ENCODE measurements at places on chromosomes 1 and 21.

DNA sequence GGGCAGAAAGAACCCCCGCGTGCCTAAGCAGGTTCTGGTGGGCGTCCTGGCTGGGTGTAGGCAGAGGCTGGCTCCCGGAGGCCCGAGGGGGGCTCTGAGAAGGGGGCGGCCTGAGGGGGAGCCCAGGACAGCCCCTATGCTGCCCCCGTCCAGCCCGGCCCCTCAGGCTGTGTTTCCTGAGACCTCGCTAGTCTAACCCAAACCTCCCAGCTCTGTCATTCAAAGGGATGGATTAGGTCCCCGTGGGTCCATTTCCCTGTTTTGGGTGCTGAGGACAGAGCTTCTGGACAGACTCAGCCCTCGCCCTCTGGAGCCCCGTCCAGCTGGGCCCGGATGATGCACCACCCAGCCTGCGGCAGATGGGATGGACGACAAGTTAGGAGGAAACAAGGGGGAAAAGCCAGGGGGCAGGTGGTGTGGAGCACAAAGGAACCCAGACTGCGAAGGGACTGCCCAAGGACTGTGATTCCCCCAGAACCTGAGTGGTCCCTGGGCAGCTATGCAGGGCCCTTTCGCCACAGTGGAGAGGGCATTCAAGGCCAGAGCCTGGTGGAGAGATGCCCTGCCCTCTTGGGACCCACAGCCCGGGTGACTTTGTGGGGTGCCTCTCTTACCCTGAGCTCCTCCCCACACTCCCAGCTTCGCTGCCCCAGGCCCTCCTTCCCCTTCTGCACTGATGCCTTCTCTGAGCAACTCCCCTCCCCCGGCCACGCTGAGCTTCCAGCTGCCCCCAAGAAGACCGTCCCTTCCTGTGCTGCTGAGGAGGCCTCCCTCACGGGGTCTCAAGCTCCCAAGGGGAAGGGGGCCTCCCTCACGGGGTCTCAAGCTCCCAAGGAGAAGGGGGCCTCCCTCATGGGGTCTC, 2.8 kb downstream of the HES4 start:
- DNase-seq, result no peak

- DNase-seq, result no peak
Measured at GRCh38 chr1:212315907-212316306, 30.7 kb downstream of the PPP2R5A start.

DNA sequence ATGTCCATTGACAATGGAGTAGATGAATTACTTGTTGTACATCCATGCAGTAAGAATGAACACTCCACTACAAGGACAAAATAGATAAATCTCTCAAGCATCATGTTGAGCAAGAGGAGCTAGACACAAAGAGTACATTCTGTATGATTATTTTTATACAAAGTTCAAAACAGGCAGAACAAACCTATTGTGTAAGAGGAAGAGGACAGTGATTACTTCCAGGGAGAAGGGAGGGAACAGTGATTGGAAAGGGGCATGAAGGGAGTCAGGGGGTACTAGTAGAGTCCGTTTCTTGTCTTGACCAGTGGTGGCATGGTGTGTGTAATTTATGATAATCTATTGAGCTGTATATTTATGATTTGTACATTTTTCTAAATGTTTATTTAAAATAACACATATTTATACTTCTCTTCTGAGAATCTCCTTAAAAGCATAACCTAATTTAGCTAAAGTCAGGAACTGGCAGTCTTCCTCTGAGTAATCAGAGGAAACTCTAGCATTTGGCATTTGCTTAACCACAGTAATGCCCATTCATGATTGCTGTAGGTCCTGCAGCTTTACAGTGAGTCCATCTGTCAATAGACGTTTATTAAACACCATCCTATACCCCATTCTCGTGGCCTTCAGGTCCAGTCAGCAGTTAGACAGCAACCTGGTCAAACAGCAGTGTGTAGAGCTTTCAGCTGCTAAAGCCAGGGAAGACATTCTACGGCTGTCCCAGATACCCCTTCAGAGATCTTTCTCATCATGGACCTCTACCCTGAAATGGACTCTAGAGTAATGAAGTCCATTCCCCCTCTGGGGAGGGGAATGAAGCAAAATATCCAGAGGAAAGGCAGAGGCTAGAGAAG, 114.1 kb upstream of the GALNT2 start:
- no peak for DNase-seq

DNA sequence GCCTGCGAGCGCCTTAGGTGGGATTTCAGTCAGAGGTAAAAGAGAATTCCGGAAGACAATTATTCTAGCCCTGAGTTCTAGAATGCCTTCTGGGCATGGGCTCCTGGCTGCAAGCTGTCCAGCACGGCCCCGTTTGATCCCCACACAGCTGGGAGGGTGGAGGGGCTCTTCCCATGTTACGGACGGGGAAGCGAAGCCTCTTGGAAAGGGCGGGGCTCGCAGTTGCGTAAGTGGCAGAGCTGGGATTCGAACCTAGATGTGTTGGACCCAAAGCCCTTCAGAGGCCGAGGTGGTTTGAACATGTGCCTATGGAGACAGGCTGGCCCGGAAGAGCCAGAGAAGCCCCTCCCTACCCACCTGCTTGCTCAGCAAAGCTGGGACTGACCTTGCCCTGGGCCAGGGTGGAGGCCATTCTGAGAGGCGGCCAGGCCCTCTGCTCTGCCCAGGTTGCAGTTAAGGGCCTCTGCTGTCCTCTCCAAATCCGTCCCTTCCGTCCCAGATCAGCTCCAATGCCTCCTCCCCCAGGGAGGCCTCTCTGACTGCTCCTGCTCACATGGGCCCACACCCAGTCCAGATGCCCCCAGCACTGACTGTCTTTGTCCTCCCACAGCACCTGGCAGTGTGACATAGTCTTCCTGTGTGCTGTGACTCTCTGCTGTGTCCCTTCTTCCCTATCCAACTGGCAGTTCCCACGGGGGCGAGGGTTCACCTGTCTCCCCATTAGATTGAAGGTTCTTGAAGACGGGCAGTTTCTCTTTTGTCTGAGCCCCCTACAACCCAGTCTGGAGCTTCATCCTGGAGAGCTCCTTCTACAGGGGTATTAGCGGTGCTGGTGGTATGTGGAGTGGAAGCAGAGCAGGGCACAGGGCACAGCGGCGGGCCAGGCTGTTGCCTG, 1.2 kb upstream of the HSPB7 start:
- no peak for DNase-seq

- no peak for DNase-seq
Measured at GRCh38 chr1:157112186-157112867, 12.7 kb upstream of the ETV3L start.

DNA sequence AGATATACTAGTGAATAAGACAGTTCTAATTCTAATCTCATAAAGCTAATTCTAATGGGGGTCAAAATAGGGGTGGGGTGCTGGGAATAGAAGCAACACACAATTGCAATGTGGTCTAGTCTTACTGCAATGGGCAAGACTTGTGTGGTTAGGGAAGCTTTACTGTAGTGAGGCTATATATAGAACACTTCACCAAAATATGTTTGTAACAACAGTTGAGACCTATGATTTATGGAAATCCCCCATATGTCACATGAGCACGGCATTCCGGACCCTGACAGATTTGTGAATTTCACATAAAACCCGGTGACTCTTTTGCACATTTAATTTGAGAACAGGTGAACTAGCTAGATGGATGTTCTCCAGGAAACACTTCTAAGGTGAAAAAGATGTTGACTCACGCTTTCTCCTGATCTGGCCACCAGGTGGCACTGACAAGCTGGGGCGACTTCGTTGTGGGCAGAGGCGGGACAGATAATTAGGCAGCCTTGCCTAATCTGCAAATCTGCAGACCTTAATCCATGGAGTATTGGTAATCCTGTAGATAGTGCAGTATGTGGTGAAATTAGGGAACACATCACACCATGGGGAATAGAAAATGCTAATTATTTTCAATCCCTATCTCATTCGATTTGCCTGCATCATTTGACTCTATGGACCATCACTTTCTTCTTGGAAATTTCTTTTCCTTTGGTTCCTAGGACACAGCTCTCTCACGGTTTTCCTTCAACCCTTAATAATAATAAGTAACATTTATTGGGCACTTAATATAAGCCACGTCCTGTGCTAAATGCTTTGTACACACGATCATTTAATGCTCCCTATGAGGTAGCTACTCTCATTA, 37.7 kb downstream of the KIAA0040 start:
- DNase-seq, result peak; percentile 76

DNA sequence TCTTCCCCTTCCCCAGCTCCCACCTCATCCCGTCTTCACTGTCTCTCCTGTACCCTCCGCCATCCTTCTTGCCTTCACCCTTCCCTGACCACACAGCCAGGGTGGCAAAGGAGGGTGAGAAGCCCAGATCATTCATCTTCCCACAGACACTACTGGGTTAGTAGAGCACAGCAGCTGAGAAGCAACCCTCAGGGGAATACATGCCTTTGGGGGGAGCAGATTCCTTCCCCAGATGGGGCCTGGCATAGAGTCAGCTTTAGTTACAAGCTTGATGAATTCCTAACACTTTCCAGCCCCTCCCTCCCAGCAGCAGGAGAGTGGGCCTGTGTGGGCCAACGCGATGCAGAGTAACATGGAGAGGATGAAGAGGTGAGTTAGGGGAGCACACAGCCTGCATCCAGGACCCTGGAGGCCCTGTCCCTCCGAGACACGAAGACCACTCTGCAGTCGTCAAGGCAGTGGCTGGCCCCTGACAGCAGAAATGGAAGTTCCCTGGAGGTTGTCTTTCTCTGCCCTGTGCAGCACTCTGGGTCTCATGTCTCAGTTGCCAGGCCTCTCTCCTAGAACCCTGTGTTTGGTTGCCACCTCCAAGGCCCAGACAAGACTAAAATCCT, 8.8 kb upstream of the BTG2 start:
- no peak for DNase-seq

DNA sequence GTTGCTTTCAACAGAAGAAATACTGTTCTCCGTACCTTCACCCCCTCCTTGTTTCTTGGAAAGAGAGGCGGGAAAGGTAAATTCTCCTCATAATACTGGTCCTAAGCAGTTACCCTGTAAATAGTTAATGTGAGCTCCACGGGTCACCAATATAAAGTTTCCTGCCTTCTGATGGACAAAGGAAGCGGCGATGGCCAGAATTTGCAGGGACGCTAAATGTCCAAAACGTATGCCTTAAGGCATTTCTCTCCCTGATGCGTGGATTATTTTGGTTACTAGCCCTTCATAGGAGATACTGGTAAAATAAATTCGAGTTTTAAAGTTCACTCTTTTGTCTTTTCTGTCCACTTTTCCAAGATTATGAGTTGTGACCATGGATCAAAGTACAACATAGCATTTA, 898 bp upstream of the PTGS2 start:
- no peak for DNase-seq

- DNase-seq, result no peak
Measured at GRCh38 chr1:211639475-211640300, 35.7 kb downstream of the NEK2 start.

GRCh38 chr1:3924825-3925220, 24.8 kb upstream of the C1orf174 start:
- no peak for DNase-seq

DNA sequence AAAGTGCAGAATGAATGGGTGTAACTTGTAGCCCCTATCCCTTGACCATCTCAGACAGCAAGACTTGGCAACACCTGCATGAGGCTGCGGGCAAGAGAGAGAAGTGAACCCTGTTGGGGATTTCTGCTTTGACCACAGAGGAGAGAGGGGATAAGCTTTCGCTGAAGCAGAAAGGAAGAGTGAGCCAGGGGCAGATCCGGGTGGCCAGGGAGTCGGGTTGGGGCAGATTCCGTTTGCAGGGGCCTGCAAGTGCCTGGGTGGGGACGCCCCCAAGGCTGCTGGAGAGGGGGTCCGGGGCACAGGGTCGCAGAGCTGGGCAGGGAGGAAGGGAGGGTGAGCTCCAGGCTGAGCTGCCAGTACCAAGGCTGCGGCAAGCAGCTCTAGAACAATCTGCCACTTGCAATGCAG, 25.3 kb upstream of the PIK3CD start:
- no peak for DNase-seq

GRCh38 chr1:54335011-54335754, 71.0 kb downstream of the SSBP3 start:
- DNase-seq, result no peak

GRCh38 chr1:54975356-54976108, 4.9 kb upstream of the TMEM61 start:
- DNase-seq, result no peak

GRCh38 chr1:3743421-3743820, 8.8 kb upstream of the CCDC27 start:
- DNase-seq, result no peak

- no peak for DNase-seq
Measured at GRCh38 chr1:107378866-107379265, 238.0 kb downstream of the NTNG1 start.

DNA sequence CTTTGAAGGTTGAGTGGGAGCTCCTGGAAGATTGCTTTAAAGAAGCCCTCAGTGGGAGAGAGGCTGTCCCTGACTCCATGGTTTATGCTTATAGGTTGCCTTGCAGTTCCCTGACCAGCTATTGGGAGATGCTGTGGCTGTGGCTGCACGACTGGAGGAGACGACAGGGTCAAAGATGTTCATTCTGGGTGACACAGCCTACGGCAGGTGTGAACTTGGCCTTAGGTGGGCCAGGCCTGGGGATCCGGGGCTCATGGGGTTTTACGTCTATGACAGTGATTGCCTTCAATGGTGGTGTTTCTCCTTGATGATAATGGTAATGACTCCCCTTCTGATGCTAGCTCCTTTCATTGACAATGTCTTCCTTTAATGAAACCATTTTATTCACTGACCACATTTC, 692 bp downstream of the DPH2 start:
- DNase-seq, result no peak

GRCh38 chr1:51316113-51316845, 14.1 kb downstream of the TTC39A start:
- DNase-seq, result no peak

DNA sequence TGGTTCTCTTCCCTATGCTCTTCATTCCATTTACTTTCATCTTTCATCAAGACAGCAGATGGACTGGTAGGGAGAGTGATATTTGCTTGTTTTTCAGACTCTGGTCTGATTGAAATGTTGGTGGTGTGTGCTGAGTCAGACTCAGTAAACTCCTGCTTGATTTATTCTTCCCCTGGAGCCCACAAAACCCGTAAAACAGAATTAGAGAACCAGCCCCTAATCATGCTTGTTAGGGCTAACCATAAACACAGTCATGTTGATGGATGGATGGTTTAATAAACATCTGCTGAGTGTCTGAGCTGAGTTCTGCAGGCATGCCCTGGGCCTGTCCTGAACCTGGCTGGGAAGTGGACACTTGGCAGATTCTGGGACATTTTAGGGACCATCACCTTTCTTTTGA, 24.8 kb downstream of the NOS1AP start:
- DNase-seq, result no peak

- no peak for DNase-seq
Measured at GRCh38 chr21:29534448-29534847, 235.7 kb downstream of the BACH1 start.

DNA sequence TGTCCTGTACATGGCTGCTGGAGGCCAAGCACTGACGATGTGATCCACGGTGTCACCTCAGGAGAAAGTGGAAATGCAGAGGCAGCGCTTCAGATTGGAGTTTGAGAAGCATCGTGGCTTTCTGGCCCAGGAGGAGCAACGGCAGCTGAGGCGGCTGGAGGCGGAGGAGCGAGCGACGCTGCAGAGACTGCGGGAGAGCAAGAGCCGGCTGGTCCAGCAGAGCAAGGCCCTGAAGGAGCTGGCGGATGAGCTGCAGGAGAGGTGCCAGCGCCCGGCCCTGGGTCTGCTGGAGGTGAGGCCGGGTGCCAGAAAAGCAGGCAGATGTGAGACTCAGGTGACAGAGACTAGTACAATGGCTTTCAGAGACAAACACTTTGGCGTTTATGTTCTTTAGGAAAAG, 7.7 kb downstream of the TRIM58 start:
- no peak for DNase-seq

- DNase-seq, result no peak
Measured at GRCh38 chr1:165610866-165611265, 20.2 kb upstream of the MGST3 start.
